ENCODE measurements at places on chromosomes 13 and 19. TPM values are rescaled to one million over a fixed set of nuclear protein-coding genes. Genes with fewer than 3 reads are reported as not detected.

Gene PGLYRP2
- total RNA-seq: not detected

Gene COMMD6
- 77.5 TPM for total RNA-seq

Gene TNNT1
- 121 TPM for total RNA-seq

Gene CAMSAP3
- 15.6 TPM for total RNA-seq

Gene ZNF302
- total RNA-seq: 50.9 TPM

Gene PDCD2L
- 26.9 TPM for total RNA-seq

Gene EHD2
- 3.9 TPM for total RNA-seq

Data from neural progenitor cell (in vitro differentiated cells).